ENCODE measurements at places on chromosomes 6 and 20.

DNA sequence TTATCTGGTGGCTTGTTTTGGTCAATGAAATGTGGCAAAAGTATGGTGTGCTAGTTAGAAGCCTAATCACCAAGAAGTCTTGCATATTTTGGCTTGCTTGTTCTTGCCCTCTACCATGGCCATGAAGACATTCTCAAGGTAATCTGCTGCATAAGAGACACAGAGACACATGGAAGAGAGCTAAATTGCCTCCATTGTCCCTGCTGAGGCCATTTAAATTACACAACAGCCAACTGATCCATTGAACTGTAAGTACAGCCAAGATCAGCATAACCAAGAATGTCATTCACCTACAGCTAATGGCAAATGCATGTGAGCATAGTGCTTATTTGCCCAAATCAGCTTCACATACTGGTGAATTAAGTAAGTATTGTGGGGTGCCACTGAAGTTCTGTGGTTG is 603.8 kb downstream of the FRK start:
- H3K27ac ChIP-seq, result no peak overlapping the region
- no peaks in the 10 kb centered on the region for H3K27me3 ChIP-seq
- peak; percentile 43 for DNase-seq
- no peaks in the 10 kb centered on the region for H3K36me3 ChIP-seq
- no peaks in the 10 kb centered on the region for H3K4me1 ChIP-seq

GRCh38 chr6:151027936-151028838 is 162.7 kb downstream of the MTHFD1L start:
- H3K27ac ChIP-seq, result no peak overlapping the region
- no peak for DNase-seq
- no peaks in the 10 kb centered on the region for H3K36me3 ChIP-seq
- H3K4me1 ChIP-seq, result no peaks in the 10 kb centered on the region

- peaks cover 4% of the 10 kb centered on the region for H3K4me1 ChIP-seq
- H3K27me3 ChIP-seq, result no peaks in the 10 kb centered on the region
- H3K27ac ChIP-seq, result no peak overlapping the region
- H3K4me3 ChIP-seq, result no peak overlapping the region
Observed at GRCh38 chr20:45835329-45835765, 1.7 kb downstream of the SNX21 start.

- no peaks in the 10 kb centered on the region for H3K4me1 ChIP-seq
- no peak for DNase-seq
- no peak overlapping the region for H3K4me3 ChIP-seq
- H3K27ac ChIP-seq, result no peak overlapping the region
- no peaks in the 10 kb centered on the region for H3K36me3 ChIP-seq
- no peaks in the 10 kb centered on the region for H3K27me3 ChIP-seq
Observed at GRCh38 chr6:146905181-146905704, 299.0 kb upstream of the STXBP5 start.

GRCh38 chr6:126367849-126368248 is 27.9 kb downstream of the CENPW start:
- H3K4me1 ChIP-seq, result no peaks in the 10 kb centered on the region
- no peak overlapping the region for H3K4me3 ChIP-seq
- H3K36me3 ChIP-seq, result no peaks in the 10 kb centered on the region
- no peak for DNase-seq

DNA sequence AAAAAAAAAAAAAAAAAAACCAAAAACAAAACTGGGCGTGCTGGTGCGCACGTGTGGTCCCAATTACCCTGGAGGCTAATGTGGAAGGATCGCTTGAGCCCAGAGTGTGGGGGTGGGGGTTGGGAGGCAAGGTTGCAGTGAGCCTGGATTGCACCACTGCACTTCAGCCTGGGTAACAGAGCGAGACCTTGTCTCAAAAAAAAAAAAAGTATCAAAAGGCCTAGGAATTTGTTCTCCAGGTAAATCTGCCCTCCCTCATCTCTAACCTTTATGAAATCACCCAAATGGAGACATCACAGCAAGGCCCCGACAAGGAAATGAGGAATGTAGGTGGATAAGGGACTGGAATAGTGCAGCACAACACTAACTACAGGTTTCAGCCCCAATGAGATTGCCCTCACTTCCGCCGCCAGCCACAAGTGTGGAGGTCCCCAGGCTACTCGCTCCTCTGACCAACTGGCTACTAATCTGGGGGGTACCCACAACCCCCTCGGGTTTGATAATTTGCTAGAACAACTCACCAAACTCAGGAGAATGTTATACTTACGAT is 36.8 kb upstream of the DDR1 start:
- H3K4me1 ChIP-seq, result peaks cover 8% of the 10 kb centered on the region
- H3K27ac ChIP-seq, result peak overlapping the region; percentile 46
- no peak for DNase-seq
- peaks cover 9% of the 10 kb centered on the region for H3K36me3 ChIP-seq
- H3K4me3 ChIP-seq, result peak overlapping the region; percentile 23

DNA sequence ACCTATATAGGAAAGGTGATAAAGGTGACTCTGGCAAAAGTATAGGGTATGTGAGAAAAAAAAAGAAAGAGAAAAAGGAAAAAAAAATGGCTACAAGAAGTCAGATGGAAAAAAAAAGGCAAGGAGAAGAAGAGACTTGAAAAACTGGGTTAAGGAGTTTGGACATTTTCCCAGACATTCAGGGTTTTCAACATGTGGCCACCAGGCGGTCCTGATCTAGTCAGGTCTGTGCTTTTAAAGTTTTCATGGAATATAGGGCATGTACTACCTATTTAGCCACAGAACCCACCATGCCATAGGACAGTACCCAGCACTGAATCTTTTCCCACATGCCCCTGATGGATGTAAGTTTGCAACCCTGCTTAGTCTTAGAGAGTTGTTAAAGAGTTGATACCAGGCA is 433.7 kb downstream of the MAFB start:
- no peak overlapping the region for H3K27ac ChIP-seq
- no peaks in the 10 kb centered on the region for H3K27me3 ChIP-seq
- DNase-seq, result no peak
- H3K4me1 ChIP-seq, result 0 out of 2 replicates have a peak, but pooled peaks cover 1% of the 10 kb centered on the region

GRCh38 chr6:33975661-33976436 is 170.0 kb downstream of the GRM4 start:
- H3K4me3 ChIP-seq, result peak overlapping the region; percentile 37
- peaks cover 3% of the 10 kb centered on the region for H3K4me1 ChIP-seq
- no peak overlapping the region for H3K27ac ChIP-seq
- DNase-seq, result no peak
- no peaks in the 10 kb centered on the region for H3K36me3 ChIP-seq

DNA sequence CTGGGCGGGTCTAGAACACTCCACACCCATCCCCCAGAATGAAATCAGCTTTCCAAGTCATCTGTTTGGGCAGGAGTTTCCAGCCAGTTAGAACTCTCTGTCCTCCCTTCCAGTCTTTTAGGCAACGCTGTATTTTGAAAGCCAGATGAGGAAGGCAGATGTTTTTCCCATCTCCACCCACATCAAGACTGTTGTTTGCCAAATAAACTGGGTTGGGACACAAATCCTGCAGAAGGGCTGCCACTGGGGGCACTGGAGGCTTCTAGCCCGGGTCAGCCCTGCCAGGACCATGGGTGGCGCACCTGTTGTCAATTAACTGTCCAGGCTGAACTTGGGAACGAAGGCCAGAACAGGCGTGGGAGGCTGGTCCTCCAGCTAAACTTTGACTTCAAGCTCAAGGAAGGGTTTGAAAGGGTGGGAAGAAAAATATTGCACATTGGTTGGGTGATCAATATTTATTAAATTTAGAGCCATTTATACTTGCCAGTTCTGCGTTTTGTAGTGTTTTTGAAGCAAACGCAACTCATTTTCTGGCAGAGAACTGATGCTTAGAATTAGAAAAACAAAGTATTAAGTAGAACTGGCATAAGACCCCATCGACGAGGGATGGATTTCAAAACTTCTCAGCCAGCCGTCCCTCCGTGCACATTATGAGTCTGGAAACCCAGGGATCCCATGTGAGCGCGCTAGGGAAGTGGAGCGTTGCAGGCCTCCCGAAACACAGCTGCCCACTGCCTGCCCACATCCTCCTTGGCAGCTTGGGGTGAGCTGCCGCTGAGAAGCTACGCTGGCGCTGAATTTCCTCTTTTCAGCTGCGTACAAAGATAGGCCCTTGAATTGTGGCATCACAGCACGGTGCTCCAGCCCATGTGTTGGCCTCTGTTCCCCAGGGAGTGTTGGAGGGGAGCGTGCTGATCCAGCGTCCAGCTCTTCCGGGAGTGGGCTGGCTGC is 297.4 kb downstream of the QKI start:
- H3K27ac ChIP-seq, result no peak overlapping the region
- no peak overlapping the region for H3K4me3 ChIP-seq
- DNase-seq, result no peak

GRCh38 chr20:44803383-44803941 is 6.9 kb downstream of the RIMS4 start:
- H3K27ac ChIP-seq, result no peak overlapping the region
- H3K27me3 ChIP-seq, result no peaks in the 10 kb centered on the region
- no peak overlapping the region for H3K4me3 ChIP-seq

GRCh38 chr20:38255393-38255792 is 5.1 kb downstream of the KIAA1755 start:
- no peak overlapping the region for H3K27ac ChIP-seq
- DNase-seq, result no peak
- peaks cover 1% of the 10 kb centered on the region for H3K4me1 ChIP-seq
- H3K27me3 ChIP-seq, result no peaks in the 10 kb centered on the region

GRCh38 chr20:37920679-37921322 is 17.9 kb downstream of the VSTM2L start:
- H3K4me1 ChIP-seq, result peaks cover 2% of the 10 kb centered on the region
- no peaks in the 10 kb centered on the region for H3K36me3 ChIP-seq
- H3K27me3 ChIP-seq, result no peaks in the 10 kb centered on the region
- no peak overlapping the region for H3K27ac ChIP-seq
- no peak for DNase-seq

DNA sequence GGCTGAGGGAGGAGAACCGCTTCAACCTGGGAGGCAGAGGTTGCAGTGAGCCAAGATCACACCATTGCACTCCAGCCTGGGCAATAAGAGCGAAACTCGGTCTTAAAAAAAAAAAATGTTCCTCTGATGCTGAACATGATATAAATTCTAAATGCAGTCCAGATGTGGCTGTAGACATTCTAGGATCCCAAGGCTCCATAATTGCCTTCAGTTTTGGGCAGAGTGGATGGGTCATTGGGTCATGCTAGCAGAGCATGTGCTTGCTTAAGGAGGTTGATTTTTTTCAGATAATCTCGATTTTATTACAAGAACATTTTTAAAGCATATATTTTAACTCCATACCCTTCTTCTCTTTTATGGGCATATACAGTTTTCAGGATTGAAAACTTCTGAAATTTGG is 112.0 kb downstream of the UTRN start:
- DNase-seq, result no peak
- H3K27ac ChIP-seq, result no peak overlapping the region
- no peaks in the 10 kb centered on the region for H3K36me3 ChIP-seq
- H3K4me3 ChIP-seq, result no peak overlapping the region
- peaks cover 1% of the 10 kb centered on the region for H3K4me1 ChIP-seq

GRCh38 chr20:43513372-43513930 is 6.0 kb downstream of the L3MBTL1 start:
- peak overlapping the region; percentile 45 for H3K4me3 ChIP-seq
- H3K36me3 ChIP-seq, result no peaks in the 10 kb centered on the region
- H3K4me1 ChIP-seq, result 0 out of 2 replicates have a peak, but pooled peaks cover 2% of the 10 kb centered on the region
- no peak overlapping the region for H3K27ac ChIP-seq
- DNase-seq, result no peak

- H3K27ac ChIP-seq, result no peak overlapping the region
- H3K4me1 ChIP-seq, result no peaks in the 10 kb centered on the region
- no peaks in the 10 kb centered on the region for H3K27me3 ChIP-seq
- H3K4me3 ChIP-seq, result no peak overlapping the region
- no peak for DNase-seq
Observed at GRCh38 chr6:103177791-103178190, 1681.9 kb downstream of the HACE1 start.

GRCh38 chr6:56279331-56280080 is 32.1 kb upstream of the COL21A1 start:
- H3K36me3 ChIP-seq, result no peaks in the 10 kb centered on the region
- DNase-seq, result no peak
- no peaks in the 10 kb centered on the region for H3K4me1 ChIP-seq

DNA sequence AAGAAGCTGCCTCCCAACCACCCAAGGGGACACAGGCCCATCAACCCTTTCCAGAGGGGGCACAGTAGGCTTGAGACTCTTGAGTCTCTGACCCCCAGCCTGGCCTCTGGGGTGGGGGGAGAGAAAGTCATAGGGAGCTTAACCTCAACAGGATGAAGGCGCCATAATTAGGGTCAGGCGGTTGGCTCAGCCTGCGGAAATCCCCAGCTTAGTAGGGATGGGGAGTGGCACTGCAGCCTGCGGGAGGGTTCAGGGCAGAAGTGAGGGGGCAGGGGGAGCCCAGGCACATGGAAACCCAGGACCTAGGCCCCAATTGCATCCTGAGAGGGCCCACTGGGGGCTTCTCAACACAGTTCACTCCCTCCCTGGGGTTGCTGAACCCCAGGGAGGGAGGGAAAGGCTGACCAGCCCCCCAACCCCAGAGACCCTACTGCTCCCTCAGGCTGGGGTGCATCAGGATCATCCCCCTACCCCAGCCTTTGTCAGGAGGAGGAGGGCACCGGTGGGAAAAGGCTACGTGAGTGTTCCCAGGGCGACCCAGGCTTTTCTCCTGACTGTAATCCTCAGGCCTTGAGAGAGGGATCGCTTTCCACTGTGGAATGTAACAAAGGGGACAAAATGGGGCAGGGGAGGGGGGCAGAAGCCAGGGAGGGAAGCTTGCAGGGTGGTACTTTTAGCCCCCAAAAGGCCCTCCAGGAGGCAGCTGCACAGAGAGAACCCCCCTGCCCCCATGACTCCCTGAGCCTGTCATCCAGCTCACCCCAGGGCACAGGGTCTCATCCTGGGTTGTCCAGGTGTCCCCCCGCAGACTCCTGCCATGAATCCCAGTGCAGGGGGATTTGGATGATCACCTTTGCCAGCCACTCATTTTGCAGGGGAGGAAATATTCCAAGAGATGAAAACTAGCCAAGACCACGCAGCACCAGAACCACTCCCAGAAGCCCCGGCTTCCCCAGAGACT is 46.4 kb downstream of the MRPL14 start:
- H3K27ac ChIP-seq, result no peak overlapping the region
- H3K4me1 ChIP-seq, result peaks cover 4% of the 10 kb centered on the region
- H3K4me3 ChIP-seq, result no peak overlapping the region
- no peaks in the 10 kb centered on the region for H3K36me3 ChIP-seq

- no peaks in the 10 kb centered on the region for H3K36me3 ChIP-seq
- no peak overlapping the region for H3K4me3 ChIP-seq
- no peaks in the 10 kb centered on the region for H3K4me1 ChIP-seq
- DNase-seq, result no peak
- no peak overlapping the region for H3K27ac ChIP-seq
Observed at GRCh38 chr6:111534231-111534751, 51.3 kb upstream of the REV3L start.
